Right ventricle myocardium superior (tissue), 1 donor: ENCODE measurements at places on chromosomes 1 and 21. TPM values are rescaled to one million over a fixed set of nuclear protein-coding genes. Genes with fewer than 3 reads are reported as not detected.

VHLL gene
- total RNA-seq, result not detected

CD160 gene
- total RNA-seq, result not detected

GRCh38 chr1:222950892-222951291, 136.1 kb downstream of the DISP1 start:
- no peak for DNase-seq

DNA sequence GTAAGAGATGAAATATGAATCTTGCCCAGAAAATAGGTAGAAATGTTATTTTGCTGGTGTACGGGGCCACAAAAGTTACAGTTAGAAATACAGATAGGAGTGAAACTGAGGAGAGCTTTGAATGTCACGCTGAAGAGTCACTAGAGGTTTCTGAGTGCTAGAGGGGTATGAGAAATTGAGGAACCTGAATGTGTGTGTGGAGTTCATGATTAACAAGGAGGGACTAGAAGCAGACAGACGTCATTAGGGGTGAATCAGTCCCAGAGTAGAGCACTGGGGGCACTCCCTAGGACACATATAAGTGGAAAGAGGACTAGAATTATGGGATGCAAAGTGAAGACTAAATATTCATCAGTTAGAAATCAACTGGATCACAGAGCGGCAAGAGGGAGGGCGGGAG, 188.9 kb upstream of the MAP1LC3C start:
- DNase-seq, result no peak
